ENCODE measurements at places on chromosomes 3 and 15. TPM values are rescaled to one million over a fixed set of nuclear protein-coding genes. Genes with fewer than 3 reads are reported as not detected.

Gene CHRM5
- total RNA-seq = not detected

GRCh38 chr15:59221511-59222505, 15.2 kb downstream of the LDHAL6B start:
- DNase-seq = no peak

Gene LMLN
- total RNA-seq = 4.4 TPM

Gene ECE2
- not detected for total RNA-seq

Gene EXD1
- not detected for total RNA-seq

GRCh38 chr15:57495041-57495440, 96.7 kb upstream of the MYZAP start:
- DNase-seq = no peak
